ENCODE measurements at places on chromosomes 4 and X.

- DNase-seq: peak; percentile 39
Observed at GRCh38 chrX:7088968-7089615, 58.4 kb upstream of the STS start.

DNA sequence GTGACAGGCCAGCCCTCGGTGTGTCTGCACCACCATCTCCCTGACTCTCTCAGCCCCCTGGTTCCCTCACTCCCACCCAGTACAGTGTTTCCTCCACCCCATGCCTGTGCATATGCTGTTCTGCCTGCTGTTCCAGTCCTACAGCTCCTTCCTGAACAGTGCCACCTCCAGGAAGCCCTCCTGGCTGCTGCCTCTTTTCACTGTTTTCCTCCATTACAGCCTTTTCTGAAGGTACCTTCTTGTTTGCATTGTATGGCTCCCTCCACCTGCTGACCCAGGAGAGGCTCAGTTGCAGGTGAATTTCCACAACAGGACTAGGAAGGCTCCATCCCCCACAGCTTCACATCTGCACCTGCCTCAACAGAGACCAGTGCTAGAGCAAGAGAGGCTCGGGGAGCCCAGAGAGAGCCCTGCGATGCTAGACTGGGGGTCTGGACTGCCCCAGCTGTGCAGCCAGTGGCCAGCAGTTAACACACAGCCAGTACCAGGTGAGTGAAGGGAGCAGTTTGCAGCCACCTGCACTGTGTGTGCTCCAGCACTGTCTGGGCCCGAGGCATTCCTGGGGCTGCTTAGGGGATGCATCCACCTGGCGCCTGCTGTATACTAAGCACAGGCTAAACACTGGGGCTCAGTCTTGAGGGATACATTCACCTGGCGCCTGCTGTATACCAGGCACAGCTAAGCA, 92.0 kb downstream of the ADRA2C start:
- DNase-seq: no peak

- no peak for DNase-seq
Observed at GRCh38 chr4:1717129-1718094, 3.7 kb downstream of the TMEM129 start.

- no peak for DNase-seq
Observed at GRCh38 chr4:23166919-23167318, 474.2 kb downstream of the GBA3 start.

DNA sequence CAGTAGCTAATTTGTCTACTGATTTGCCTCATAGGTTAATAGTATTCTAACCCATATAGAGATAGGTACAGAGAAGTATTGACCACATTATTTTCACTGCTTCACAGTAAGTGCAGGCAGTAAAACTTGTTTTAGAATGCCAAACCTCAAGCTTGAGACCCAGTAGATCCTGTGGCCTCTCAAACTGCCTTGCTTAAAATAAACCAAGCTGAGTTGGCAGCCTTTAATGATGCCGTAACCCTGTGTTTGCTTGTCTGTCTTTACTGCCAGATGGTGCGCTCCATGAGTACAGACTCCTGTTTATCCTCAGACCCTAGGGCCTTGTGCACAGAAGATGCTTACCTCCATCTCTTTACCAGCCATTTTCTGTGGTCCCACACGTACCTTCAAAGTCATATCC, 50.8 kb downstream of the ANXA3 start:
- no peak for DNase-seq

GRCh38 chr4:2011583-2011982, 2.8 kb upstream of the NELFA start:
- DNase-seq: no peak

DNA sequence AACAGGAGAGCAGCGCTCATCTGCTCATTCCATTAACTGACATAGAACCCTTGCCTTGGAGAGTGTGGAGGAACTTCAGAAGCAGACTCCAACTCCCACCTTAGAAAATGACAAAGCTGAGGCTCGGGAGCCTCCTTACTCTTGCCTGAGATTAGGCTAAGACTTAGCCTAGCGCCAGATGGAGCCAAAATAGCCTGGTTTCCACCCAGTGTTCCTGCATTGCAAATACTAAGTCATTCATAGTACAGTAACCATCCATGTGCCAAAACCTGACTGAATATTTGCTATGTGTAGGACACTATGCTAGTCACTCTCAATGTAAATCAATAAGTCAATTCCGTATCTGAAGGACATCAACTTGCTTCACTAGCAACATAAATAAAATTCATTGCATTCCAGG, 387.4 kb upstream of the CPEB2 start:
- DNase-seq: no peak

DNA sequence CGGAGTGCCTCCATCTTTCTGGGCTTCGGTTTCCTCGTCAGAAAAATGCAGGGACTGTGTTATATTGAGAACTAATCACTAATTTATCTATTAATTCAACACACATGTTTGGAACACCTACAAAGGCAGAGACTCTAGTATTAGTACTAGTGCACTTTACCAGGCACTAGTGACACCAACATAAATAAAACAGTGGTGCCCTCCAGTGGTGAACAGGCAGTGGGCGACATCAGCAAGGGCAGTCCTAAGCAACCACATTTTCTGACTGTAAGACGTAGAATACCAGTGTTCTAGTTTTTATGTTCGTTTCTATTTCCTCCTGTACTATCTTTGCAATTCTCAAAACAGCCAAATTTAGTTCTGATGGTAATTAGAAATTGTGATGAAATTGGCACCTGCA, 69.1 kb upstream of the UCP1 start:
- DNase-seq: peak; percentile 11

DNA sequence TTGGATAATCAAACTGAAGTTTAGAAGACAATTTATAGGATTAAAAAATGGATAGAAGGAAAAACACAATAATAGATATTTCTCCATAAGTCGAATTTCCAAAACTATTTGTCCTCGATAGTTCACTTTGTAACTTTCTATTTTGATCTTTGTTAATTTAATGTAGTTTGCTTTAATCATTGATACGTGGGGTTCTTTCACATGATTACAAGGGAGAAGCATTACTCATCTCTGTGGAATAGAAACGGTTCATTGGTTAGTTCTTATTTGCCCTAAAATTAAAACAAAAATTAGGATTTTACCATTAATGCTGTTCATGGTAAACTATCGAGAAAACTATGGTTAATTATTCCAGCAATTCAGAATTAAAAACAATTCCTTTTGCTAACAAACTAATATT, 2.1 kb downstream of the TET2 start:
- no peak for DNase-seq

DNA sequence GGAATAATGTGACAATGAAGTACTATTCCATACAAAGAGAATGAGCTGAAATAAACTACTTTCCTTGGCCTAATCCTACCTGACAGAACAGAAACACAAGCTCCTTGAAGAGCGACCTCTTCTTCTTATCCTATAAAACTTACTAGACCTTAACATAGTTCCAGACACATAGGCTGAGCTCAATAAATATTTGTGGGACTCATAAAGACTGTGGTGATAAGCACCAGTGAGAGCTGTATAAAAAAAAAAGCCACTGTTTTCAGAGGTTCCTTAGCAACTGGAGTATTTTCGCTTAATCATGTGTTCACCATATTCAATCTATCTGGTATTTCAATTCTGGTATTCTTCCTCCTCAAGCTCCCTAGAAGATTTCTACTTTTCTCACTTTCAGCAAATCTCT, 1129.6 kb downstream of the STPG2 start:
- no peak for DNase-seq

DNA sequence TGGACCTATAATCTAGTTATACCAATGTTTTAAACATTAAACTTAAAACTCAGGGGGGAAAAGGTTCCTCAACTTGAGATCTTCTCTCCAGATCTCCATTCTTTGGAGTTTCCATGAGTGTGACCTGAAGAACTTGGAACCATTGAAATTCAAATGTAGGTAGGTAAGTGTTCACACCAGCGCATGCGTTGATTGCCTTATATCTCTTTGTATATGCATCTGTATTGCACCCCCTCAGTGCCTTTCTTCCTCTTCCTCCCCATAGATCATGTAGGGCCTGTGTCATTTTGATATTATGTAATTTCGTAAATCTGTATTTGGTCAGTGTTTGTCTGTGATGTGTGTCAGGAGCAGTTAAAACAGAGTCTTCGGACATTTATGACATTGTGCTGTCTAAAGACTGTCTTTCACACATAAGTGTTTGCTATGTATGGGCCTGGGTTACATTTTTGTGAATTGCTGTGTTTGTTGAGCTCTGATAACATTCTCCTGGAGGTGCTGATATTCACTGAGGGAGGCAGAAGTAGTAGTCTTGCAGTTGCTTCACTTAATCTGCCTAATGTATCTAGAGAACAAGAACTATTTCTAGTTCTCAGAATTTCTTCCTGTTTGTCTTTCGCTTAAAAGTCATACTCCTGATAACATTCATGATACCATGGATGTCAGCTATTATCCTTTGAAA, 126.3 kb downstream of the RAP1GDS1 start:
- DNase-seq: no peak

- DNase-seq: no peak
Observed at GRCh38 chrX:107935200-107935599, 47.0 kb downstream of the TEX13B start.

- DNase-seq: no peak
Observed at GRCh38 chrX:41332408-41333002, 1.5 kb upstream of the DDX3X start.

GRCh38 chrX:98506907-98507306, 1623.2 kb downstream of the RPA4 start:
- no peak for DNase-seq

- DNase-seq: no peak
Observed at GRCh38 chr4:26877961-26878360, 17.3 kb downstream of the STIM2 start.

GRCh38 chr4:86441175-86441936, 81.5 kb upstream of the MAPK10 start:
- DNase-seq: no peak

- DNase-seq: no peak
Observed at GRCh38 chr4:173211838-173212237, 43.2 kb downstream of the GALNT7 start.

GRCh38 chr4:56575820-56576429, 70.3 kb downstream of the ARL9 start:
- no peak for DNase-seq

DNA sequence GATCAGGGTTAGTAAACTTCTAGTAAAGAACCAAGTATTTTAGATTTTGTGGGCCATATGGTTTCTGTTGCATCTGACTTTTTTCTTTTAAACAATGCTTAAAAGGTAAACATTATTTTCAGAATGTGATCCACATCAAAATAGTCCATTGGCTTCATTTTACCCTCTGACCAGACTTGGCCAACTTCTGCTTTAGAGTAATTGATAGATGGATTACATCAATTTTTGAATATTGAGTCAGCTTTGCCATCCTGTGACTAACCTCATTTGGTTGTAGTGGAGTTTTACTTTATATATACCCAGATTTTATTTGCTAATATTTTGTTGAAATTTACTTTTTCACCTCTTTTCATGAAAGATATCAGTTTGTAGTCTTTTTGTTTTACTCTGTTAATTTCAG, 559.8 kb downstream of the TLL1 start:
- no peak for DNase-seq

GRCh38 chr4:108473163-108473720, 147.1 kb upstream of the RPL34 start:
- DNase-seq: no peak

- DNase-seq: no peak
Observed at GRCh38 chr4:149884046-149884445, 68.4 kb upstream of the IQCM start.

GRCh38 chr4:81040012-81040659, 9.6 kb downstream of the BMP3 start:
- no peak for DNase-seq

DNA sequence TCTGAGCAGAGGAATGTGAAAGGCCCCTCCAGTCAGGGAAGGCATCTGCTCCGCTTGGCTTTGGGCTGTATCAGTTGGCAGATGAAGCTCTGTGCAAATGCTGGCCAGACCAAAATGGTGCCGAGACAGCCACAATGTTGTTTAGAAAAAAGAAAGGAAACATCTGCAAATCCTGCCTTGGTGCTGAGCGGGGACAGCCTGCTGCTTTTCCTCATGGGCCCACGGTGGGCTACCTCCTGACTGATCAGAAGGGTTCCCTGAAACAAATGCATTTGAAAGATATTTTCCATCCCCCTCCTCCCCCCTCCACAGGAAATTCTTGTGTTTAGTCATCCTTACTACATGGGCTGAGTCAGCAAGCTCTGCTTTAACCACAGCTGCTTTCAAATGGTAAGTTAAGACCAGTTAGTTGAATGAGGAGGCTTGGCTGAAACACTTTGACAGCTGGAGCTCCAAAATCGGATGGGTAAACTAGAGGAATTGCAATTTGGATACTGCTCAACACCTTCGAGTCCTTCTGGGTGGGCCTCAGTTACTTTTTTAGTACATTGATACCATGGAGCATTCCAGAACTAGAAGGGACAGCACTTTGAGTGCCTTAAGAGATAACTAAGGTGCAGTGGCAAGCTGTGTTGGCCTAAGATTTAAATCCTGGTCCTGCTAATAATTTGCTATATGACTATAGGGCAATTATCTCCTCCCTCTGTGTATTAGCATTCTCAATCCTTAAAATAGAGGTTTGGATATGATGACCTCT, 36.0 kb downstream of the PLAC1 start:
- peak; percentile 1 for DNase-seq

DNA sequence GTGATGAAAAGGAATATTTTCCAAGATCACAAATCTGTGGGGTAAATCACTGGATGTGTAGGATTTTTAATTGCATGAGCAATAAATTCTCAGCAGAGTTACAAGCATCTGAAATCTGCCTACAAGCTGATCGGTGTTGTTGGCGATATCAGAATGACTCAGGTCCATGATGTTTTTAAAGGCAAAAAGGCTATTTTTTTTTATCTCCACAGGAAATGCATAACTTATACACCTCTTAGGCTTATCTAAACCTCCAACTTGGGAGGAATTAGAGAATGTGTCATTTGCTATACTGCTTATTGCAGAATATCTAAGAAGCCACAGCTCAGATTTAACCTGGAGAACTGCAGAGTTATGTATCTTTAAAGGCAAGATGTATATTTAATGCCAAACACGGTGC, 61.6 kb downstream of the KIT start:
- DNase-seq: no peak

- DNase-seq: no peak
Observed at GRCh38 chr4:146742416-146742815, 103.7 kb downstream of the POU4F2 start.

DNA sequence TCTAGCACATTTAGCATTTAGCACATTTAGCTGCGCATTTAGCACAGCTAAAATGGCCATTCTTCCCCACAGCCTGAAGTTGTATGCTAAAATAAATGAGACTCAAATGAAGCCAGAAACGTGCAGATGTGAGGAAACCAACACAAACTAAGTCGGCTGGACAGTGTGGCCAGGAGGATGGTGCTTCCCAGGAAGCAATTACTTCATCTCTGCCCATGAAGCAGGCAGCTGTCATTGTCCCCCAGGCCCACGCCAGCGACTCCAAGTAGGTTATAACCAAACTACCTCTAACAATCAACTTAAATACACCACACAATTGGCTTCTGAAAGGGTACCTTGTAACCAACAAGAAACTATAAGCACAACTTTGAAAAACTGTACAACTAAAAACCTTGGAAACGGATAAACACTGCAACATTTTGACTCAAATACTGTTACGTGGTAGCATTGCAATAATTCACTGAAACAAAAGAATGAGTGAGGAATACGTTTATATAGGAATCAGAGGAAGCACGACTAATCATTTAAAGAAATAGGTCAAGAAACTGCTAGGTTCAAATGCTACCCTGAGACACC, 39.2 kb downstream of the AFAP1 start:
- DNase-seq: no peak

Data from stimulated activated CD4-positive, alpha-beta T cell treated with anti-CD3 and anti-CD28 coated beads, Interleukin-2, amount 100 ng/mL, for 4 hours (primary cell).